Fibroblast of skin of left biceps (primary cell): ENCODE measurements at places on chromosomes 6 and 20.

DNA sequence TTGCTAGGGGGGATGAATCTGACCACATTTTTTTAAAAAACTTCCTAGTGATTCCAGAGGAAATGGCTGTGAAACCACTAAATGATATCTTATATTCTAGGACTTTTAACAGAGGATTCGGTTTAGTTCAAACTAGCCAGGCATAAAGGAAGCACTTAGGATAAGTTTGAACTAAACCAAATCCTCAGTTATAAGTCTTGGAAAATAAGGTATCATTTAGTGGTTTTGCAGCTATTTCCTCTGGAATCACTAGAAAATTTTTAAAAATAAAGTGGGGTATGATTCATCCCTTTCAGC lies 327.9 kb upstream of the QKI start:
- DNase-seq = peak; percentile 60

DNA sequence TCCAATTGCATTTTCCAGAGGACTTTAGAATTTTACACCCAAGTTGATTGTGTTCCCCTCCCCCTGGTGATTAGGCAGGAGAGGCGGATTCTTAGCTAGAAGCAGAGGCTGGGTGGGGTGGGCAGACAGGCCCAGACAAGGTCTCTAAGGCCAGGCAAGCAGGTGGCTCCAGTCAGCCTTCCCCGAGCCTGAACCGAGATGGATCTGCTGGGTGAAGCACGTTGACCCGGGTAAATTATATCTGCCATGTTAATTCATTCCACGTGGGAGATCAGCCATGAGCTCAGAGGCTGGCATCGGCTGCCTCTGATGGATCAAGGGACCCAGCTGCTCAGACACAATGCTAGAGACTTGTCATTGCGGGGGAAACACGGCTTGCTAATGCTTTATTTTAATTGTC lies 159.5 kb upstream of the MAFB start:
- DNase-seq = no peak

DNA sequence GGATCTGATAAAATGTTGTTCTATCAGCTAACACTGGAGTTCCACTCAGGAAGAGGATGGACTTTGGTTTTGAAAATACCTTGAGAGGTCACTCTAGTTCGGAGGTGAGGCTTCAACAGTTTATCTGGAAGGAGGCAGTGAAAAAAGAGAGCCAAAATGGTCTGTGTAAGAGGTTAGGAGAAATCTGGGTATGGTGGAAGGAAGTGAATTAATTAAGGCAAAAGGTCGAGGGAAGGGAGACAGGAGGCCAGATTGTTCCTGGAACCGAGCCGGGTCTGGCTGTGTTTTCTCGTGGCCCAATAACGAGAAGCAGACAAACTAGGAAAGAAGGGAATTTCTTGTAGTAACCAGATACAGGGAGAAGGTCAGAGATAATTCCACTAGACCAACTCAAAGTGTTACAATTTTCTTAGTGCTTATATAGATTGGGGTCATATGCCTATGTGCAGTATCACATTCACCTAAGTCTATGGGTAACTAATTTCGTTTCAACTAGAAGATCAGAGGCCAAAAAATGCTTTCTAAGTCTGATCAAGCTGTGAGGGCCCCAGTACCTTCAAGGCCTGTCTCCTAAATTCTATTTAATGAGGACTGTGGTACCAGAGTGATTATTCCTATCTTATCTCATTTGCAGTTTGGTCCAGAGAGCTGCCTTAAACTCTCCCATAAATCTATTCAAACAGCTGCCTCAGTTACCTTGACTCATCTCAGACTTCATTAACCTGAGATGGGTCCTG lies 96.0 kb upstream of the SNX9 start:
- DNase-seq = no peak

DNA sequence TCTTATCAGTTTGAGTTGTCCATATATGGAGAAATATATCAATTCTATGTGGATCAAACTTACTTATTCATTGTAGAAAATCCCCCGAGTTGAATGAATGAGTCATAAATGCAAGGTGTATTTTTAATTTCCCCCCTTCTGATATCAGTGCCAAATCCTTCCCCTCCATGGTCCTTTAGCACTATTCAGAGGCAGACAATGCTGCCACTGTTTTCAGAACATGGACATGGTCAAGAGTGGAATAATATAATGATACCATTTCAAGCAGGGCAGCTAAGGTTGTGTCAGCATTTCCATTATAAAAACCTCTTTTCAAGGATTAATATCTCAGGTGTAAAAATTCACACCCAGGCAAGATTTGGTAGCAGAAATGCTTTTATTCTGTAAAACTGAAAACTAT lies 244.0 kb downstream of the FOXC1 start:
- no peak for DNase-seq

- DNase-seq = no peak
Measured at GRCh38 chr20:23873370-23874015, 6.1 kb downstream of the CST5 start.

DNA sequence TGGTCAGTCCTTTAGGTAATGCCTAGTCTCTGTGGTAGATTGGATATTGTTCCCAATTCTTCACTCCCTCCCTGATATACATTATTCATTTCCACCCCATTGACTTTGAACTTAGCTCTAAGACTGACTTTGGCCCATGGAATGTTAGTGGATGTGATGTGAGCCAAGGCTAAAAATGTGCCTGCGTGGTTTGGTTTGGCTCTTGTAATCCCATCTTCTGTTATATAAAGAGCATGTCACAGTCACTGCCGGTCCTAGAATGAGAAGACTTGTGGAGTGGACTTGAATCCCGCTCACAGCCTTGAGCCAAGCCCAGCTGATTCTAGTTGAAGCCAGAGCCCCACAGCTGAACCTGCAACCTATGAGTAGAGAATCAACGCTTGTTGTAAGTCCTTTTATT lies 23.6 kb upstream of the DNAAF9 start:
- DNase-seq = no peak

DNA sequence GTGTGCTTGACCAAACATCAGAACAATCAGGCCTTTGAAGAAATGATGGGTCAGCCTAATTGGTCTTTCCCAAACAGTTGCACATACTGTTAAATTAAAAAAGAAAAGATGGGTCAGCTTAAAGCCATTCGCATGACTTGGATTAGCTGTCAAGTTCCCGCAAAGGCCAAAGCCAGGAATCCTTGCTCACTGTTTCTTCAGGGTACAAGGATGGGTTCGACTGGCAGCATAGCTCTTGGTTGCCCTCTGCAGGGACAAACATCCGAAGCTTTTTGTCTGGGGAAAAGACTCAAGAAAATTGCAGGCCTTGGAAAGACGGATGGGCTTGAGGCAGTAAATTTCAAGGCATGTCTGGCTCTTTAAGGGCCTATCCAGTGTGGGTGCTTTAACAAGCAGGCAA lies 168.0 kb downstream of the HDGFL1 start:
- no peak for DNase-seq

- no peak for DNase-seq
Measured at GRCh38 chr6:122704066-122704465, 75.5 kb upstream of the FABP7 start.

DNA sequence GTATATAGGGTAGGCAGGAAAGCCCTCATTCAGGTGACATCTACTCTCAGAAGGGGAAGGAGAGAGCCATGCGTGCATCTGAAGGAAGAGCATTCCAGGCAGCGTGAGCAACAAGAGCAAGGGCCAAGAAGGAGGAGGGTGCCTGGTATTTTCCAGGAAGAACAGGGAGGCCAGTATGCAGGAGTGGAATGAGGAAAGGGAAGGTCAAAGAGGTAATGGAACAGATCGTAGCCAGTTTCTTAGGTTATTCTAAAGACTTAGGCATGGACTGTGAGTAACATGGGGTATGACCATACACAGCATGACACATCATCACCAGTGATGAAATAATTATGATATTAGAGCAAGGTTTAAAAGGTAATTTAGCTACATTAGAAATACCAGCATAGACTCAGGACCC lies 24.1 kb downstream of the ALDH8A1 start:
- no peak for DNase-seq

GRCh38 chr20:17961587-17961940 lies 7.0 kb downstream of the SNX5 start:
- no peak for DNase-seq

DNA sequence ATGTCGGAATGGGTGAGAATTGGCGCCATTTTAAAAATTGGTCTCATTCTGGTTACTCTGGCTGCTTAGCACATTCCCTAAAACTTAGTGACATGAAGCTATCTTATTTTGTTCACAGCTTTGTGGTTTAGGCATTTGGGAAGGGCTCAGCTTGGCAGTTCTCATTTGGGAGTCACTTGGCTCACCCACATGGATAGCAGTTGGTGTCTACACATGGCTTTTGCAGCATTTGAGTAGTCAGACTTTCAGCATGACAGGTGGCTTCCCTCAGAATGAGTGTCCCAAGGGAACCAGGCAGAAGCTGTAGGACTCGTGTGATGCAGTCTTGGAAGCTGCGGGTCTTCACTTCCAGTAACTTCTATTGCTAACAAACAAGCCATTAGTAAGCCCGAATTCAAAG lies 64.6 kb downstream of the UST start:
- no peak for DNase-seq

DNA sequence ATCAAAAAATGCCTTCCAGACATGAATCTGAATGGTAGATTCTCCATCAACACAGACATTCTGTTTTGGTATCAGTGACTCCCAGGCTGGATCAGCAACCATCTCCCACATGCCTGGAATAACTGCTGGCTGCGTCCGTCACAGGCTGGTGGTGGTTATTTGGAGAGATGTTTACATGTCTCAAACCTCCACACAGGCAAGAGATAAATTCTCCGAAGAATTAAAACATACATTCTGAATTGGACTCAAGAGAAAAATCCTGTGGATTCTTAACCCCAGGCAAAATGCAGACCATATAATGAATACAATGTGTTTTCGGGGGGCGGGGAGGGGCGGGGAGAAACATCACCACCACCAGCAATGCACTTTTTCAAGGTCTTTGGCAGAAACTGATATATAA lies 108.2 kb downstream of the THBS2 start:
- DNase-seq = peak; percentile 70

DNA sequence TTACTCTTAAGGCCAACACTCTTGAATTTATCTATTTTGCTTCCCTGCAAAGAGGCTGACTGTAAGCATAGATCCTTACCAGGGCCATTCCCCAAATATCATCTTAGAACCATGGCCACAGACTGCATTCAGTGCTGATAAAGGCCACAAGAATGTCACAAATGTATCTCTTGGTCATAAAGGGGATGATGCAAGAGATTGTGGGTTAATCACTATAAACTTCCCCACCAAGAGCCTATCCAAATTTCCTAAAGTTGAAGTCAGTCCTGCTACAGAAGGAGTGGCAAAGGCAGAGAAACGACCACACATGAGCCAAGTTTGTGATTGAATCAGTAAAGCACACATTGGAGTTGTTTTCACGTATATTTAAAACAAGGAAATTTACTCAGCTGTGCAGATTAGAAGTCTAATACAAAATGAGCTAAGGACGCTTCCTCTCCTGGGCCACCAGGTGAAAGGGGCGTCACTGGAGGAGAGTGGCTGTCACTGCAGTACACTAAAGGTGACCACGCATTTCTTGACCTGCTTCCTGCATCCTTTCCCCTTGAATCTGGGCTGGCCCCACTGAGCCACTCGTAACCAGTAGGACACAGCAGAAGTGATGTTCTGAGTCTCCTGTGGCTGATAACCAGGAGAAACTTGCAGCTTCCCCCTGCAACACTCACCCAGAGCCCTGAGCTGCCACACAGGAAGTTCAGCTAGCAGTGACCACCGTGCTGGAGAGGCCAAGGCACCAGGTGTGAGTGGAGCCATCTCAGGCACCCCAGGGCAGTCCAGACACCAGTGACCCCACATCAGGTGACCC lies 181.9 kb downstream of the SYNDIG1 start:
- DNase-seq = peak; percentile 92

DNA sequence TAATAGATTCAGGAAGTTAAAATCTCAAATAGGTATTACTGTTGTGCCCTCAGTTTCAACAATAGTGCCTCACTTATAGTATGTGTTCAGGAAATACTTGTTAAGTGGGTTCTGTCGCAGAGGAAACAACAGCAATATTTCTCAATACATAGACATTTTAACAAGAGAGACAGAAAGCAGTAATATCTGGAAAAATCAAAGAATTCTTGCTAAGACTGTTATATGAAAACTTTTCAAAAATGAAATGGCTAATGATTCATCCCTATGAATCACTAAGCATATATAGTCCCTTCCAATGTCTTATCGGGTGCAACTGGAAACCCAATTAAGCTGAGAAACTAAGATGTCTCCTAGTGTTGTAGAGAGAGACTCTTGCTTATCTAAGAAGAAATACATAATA lies 668.9 kb downstream of the TFAP2A start:
- DNase-seq = no peak

DNA sequence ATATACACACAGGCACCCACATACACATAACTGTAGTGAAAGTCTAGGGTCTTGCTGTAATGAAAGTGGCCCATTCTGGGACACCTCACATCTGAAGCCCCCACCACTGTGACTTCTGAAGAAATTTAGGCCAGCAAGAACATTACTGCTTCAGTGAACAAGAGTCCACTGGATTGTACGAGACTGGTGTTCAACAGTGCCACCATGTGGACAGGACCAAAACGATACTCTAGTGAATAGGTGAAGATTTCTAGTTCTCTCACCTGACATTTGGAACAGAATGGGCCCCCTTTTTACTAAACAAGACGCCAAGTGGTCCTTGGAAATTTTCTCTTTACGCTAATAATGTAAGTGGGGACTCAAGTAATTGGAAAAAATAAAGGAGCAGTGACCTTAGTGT lies 156.9 kb downstream of the MAFB start:
- no peak for DNase-seq

DNA sequence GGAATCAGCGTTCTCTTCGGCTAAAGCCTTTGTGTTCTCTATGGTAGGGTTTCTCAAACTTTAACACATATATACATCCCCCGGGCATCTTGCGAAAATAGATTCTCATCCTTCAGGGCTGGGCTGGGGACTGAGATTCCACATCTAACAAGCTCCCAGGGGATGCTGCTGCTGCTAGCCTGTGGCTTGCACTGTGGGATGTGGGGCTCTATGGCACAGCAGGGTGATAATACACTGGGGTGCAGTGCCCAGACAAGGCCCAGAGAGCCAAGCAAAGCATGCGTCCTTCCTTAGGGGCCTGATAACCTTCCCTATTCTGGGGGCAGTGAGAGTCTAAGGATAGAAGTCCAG lies 102.0 kb downstream of the LAMP5 start:
- no peak for DNase-seq

GRCh38 chr6:105645958-105646357 lies 243.1 kb upstream of the PREP start:
- no peak for DNase-seq

DNA sequence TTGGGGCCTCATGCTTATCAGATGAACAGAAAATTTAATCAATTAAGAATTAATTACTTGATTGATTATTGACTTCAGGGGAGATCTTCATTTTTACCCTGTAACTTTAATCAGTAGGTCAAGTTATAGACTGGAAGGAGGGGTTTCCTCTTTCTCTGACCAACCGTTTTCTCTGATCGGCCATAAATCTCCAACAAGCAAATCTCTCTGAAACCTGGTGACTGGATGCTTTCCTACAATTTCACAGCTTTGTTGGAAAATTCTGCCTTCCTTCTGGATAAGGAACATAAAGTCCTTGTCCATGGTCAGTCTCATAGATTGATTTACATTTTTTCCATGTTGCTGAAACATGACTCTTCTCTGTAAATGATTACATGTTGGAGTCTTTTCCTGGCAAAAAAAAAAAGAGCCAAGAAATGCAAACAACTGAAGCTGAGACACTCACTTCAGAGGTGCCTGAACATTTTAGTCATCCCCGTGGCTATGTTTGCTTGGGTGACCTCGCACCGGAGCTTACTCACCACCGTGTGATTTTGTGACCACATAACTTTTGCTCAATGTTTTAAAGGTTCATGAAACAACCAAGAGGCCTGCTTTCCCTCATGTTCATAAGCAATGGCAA lies 31.0 kb downstream of the IRF4 start:
- DNase-seq = peak; percentile 63

GRCh38 chr20:36462440-36463211 lies 78.7 kb upstream of the MYL9 start:
- DNase-seq = no peak

- DNase-seq = no peak
Measured at GRCh38 chr6:144844596-144844995, 559.5 kb downstream of the UTRN start.
